ENCODE measurements at places on chromosomes 11 and 22. TPM values are rescaled to one million over a fixed set of nuclear protein-coding genes. Genes with fewer than 3 reads are reported as not detected.

The CCDC89 gene
- total RNA-seq, result 4.1 TPM

The GGT1 gene
- total RNA-seq, result 4.1 TPM

The OR52A5 gene
- total RNA-seq, result not detected

The FXYD2 gene
- 5.0 TPM for total RNA-seq

The UBQLNL gene
- 0.85 TPM for total RNA-seq

The ZNRF3 gene
- 7.4 TPM for total RNA-seq

The OR10AG1 gene
- total RNA-seq, result not detected

DNA sequence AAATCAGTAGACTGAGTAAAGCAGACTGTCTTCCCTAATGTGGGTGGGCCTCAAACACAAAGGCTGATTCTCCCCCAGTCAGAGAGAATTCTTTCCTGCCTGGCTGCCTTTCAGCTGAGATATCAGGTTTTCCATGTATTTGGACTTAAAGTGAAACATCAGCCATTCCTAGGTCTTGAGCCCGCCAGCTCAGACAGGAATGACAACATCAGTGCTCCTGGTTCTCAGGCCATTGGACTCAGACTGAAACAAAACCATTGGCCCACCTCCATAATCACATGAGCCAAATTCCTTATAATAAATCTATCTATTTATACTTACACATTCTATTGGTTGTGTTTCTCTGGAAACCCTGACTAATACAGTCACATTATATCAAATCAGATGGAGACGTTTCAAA, 56.7 kb upstream of the CLPB start:
- DNase-seq, result no peak

DNA sequence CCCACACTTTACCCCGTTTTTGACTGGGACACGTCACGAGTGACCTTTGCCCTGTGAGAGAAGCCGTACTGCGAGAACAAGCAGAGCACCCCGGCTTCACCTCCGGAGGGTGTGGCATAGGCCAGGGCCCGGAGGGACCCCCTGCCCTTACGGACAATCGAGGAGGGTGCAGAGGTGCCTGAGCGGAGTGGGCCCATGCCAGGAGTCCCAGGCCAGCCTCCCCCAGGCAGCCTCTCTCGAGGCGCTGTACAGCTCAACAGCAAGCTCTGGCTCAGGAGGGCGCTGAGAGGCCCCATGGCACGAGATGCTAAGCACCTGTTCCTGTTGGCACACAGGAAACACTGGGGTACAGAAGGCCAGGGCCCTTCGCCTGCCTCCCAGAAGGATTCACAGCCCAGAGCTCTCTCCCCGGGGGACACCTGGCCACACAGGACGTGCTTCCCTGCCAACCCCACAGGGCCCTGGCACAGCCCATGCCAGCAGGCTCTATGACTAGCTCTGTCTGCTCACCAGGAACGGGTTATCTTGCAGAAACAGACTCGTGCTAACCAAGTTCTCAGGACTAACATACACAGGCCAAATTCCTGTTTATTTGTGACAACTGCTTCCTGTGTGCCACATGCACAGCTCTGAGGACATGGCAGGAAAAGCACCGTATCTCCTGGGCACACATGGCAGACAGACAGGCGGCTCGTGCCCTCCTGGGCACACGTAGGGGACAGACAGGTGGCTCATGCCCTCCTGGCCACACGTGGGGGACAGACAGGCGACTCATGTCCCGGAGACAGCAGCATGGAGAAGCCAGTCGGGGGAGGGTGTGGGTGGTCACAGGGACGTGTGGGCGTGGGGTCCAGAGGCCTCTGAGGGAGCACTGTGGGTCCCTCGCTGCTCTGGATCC, 11.6 kb downstream of the TOLLIP start:
- DNase-seq, result no peak

DNA sequence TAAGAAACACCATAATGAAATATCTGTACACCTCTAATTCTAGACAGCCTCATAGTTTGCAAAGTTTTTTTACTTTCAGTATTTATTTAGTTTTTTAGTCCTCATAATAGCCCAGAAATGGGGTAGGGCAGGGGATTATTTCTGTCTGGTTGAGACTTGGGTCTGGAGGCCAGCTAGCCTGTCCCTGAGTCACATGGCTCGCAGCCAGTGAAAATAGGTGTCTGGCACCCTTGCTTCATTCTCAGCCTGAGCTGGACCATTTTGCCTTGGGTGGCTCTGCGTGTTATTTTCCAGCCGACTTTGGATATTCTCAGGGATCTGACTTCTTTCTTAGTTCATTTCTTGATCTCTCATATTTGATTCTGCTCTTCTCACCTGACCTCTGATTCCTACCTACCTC, 123.9 kb upstream of the NARS2 start:
- no peak for DNase-seq

- no peak for DNase-seq
Observed at GRCh38 chr11:119941636-119942411, 196.1 kb downstream of the TRIM29 start.

GRCh38 chr11:40393511-40393910, 1065.9 kb downstream of the LRRC4C start:
- DNase-seq, result no peak

DNA sequence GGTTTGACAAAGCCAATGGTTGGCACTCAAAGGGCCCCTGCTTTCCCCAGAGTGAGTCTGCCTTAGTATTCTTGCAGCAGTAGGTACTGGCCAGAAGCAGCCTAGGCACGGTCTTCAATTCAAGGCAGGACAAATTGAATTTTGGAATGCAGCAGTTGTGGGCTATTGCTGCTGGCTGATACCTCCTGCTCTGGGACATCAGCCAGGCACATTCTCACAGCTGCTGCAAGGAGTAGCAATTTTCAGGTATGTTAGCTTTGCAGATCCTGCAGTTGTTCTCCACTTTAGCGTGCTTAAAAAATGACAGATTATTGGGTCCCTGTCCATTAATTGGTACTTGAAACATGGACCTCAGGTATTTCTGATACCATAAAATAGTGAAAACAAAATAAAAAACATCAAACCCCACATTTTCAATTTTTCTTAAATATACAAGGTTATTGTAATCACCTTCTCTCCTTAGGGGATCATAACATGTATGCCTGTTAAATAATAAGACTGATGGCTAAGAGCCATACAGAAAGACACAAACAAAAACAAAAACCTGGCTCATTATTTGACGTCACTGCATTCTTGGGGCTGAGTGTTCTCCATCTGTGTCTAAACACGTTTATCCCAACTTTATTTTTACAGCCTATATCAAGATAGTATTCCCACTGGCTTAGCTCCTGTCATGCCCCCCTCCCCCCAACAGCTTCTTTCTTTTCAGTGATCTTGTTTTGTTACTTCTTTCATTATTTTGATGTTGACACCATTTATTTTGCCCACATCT, 85.1 kb upstream of the CARD18 start:
- no peak for DNase-seq

DNA sequence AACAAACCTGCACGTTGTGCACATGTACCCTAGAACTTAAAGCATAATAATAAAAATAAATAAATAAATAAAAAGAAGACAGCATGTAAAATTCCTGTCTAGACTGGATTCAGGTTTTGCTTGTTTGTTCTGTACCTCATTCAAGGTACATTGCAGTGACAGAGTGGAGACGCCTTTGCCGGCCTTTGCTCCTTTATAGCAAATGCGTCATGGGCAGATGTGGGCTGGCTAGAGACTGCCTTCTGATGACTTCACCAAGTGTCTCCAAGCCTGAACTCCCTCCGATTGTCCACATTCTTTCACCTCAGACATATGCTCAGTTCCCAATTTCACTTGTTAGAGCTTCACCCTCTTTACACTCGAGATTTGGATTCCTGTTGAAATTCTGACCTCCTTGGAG, 147.8 kb upstream of the ARHGAP20 start:
- no peak for DNase-seq

- DNase-seq, result no peak
Observed at GRCh38 chr11:12653729-12654128, 20.5 kb upstream of the TEAD1 start.

DNA sequence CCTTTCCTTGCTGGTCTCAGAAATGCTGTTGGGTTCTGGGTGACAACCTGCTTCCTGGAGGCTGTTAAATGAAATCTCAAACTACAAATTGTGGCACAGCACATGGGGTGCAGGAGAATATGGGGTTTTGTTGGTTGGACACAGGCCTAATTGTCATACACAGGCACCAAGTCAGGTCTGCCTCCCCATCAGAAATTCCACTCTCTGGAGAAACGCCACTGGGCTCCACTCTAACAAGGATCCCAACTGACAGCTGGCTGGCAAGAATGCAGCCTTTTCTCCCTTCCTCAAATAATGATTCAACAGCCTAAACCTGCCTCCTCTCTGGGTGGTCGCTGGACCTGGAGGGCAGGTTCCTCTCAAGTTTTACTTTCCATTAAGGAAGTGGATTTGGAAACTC, 177.8 kb upstream of the NARS2 start:
- no peak for DNase-seq

GRCh38 chr22:47599753-47600152, 837.3 kb downstream of the TBC1D22A start:
- DNase-seq, result no peak

DNA sequence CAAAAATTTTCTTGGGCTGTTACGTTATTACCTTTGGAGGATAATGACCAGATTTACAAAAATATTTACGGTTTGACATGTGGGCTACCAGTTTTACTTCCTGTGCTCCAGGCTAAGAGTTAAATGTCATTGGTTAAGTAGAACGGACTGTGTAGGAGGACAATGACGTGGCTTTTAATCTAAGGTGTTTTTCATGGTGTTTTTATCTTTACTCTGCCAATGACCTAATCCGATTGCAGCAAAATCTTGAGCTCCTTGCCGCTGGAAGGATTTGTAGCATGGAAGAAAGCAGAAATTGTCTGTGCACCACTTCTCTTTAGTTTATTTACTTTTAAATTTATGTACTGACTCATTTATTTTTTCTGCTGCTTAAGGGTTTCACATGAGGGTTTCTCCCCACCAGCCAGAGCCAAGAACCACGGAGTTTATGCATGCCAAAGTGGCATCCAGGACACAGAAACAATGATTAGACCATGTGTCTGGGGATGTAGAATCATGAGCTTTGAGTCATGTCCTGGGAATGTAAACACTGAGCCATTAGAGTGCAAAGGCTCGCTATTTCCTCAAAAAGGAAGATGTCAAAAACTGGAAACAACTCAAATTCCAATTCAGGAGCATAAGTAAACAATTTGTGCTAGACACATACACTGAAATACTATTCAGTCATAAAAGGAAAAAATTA, 1.9 kb upstream of the CARD16 start:
- DNase-seq, result no peak

DNA sequence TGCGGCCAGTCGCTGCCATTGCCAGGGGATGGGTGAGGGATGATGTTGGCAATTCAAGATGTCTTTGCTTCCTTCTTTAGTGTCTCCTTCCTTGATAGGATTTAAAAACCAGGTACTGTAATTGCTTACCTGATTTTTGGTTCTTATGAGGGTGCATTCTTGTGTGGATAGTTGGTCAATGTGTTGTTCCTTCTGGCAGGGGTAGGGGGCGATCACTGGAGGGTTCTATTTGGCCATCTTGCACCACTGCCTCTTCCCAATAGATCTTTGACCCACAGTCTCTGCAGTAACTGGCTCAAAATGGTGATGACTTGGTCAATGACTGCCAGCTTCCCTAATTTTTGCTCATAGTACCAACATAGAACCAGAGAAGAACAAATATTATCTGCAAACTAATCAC, 680.1 kb downstream of the DLG2 start:
- no peak for DNase-seq

Data from urinary bladder (tissue), 4 donors.